Stimulated activated CD4-positive, alpha-beta T cell treated with anti-CD3 and anti-CD28 coated beads, Interleukin-12 subunit alpha, Interleukin-12 subunit beta, amount 100 ng/mL, for 24 hours (primary cell): ENCODE measurements at places on chromosomes 16 and 17.

DNA sequence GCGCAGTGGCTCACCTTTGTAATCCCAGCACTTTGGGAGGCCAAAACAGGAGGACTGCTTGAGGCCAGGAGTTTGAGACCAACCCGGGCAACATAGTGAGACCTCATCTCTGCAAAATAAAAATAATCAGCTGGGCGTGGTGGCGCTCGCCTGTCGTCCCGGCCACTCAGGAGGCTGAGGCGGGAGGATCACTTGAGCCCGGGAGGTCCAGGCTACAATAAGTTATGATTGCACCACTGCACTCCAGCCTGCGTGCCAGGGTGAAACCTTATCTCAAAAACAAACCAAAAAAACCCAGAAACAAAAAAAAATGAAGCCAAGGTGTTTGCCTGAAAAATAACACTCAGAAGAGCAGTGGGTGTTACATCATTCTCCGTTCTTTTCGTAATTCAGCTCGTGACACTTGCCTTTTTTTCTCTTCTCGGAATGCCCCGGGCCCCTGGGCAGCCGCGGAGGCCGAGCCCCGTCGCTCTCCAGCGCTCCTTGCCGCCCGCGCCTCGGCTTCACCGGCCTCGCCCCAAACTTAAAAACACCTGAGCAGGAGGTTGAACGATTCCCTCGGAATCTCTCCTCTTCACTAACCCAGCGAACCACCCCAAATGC, 17.0 kb downstream of the PRCD start:
- DNase-seq = no peak

- DNase-seq = no peak
Observed at GRCh38 chr17:4365628-4366326, 698 bp downstream of the UBE2G1 start.

DNA sequence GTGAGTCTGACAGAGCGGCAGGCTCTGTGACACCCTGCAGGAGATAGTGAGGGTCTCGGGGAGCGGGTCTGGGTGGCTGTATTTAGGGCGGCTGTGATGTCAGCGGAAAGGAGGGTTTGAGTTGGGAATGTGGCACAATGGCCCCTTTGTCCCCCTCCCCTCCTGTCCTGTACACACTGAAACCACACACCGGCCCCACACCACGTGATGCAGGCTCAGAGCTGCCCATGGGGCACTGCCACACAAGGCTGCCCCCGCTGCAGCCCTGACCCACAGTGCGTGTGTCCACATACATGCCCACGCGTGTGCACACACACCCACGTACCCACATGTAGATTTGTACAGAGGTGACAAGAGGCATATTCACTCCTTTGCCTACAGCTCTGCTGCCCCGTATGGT, 15.3 kb downstream of the SGCA start:
- DNase-seq = no peak

- no peak for DNase-seq
Observed at GRCh38 chr17:50914505-50915063, 48.4 kb upstream of the TOB1 start.

GRCh38 chr17:16478649-16479048, 13.3 kb downstream of the LRRC75A start:
- no peak for DNase-seq
